ENCODE measurements at places on chromosomes 12 and 14.

GRCh38 chr12:69239922-69240630, 707 bp downstream of the CPSF6 start:
- peak; percentile 17 for DNase-seq

GRCh38 chr14:104112113-104112505, 26.3 kb upstream of the KIF26A start:
- DNase-seq, result no peak

GRCh38 chr12:49583366-49584094, 15.6 kb upstream of the MCRS1 start:
- no peak for DNase-seq

- DNase-seq, result no peak
These were observed 438 bp upstream of the EGLN3 start for GRCh38 chr14:33951183-33951840.

- no peak for DNase-seq
These were observed 14.2 kb upstream of the LRIG3 start for GRCh38 chr12:58934528-58934927.

DNA sequence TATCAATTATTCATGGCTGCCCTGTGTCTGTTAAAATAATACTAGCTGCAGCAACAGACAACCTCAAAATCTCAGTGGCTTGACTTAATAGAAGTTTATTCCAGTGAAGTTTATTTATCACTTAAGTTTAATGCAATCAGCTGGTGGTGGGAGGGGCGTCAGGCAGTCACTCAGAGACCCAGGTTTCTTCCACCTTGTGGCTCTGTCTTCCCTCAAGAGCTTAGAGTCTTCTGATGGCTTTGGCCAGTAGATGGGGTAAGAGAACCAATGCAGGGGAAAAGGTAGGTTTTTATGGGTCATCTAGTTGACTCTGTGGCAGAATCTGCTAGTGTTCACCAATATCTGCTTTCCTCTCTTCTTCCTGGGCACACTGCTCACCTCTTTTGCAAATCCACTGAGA, 668.9 kb downstream of the AACS start:
- DNase-seq, result no peak

GRCh38 chr14:65403231-65403630, 9.3 kb upstream of the FUT8 start:
- DNase-seq, result no peak

DNA sequence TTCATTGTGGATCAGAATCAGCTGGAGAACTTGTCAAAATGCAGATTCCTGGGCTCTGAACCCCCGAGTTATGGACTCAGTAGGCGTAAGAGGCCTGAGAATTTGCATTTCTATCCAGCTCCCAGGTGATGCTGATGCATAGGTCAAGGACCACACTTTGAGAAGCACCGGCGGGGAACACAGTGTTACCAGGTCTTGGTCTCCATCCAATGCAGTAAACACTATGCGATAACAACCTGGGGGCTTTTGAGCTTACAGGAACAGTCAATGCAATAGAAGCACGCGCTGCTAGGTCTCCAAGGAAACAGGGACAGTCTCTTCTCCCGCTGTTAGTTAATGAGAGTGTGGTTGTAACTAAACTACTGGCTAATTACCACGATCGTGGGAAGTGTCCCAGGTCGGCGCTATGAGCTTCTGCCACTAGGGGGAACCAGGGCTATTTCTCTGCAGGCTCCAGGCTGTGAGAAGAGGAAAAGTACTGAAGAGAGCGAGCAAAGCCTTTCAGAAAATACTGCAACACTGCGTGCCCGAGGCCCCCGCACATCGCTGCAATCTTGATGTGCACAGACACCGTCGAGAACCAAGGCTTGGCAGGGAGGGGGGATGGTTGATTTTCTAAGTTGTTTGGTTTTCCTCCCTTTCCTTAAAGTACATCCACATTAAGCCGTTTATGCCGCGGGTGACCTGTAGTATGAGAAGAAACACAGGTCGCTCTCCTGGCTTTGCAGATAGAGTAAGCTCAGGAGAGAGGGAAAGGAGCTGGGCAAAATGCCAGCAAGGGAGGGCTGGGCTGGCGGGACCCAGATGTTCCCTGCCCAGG, 52.0 kb upstream of the KCNA1 start:
- peak; percentile 52 for DNase-seq
